ENCODE measurements at places on chromosomes 12 and 14.

DNA sequence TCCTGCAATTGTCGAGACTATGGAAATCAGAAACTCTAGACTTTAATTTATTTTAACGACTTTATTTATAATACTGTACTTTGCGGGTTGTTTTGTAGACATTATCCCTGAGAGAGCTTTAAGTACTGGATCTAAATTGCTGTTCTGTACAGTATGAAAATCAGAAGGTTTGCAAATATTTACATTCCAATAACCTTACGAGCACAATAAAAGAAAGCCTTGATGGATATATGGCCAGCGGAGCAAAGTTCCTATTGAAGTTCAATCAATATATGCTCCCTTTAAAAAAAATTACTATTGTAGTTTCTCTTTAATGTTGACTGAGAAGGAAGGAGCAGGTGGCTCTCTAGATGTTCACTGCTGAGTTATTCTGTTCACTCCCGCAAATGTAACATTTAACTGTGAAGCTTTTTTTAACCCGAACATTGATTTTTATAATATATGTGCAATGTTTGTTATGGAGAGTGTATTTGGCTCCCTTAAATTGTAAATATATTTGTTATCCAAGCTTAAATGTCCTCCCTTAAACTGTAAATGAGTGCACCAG, 235.3 kb downstream of the PLCZ1 start:
- no peak for DNase-seq

- DNase-seq = peak; percentile 81
Observed at GRCh38 chr14:102096569-102097188, 9.8 kb upstream of the HSP90AA1 start.

DNA sequence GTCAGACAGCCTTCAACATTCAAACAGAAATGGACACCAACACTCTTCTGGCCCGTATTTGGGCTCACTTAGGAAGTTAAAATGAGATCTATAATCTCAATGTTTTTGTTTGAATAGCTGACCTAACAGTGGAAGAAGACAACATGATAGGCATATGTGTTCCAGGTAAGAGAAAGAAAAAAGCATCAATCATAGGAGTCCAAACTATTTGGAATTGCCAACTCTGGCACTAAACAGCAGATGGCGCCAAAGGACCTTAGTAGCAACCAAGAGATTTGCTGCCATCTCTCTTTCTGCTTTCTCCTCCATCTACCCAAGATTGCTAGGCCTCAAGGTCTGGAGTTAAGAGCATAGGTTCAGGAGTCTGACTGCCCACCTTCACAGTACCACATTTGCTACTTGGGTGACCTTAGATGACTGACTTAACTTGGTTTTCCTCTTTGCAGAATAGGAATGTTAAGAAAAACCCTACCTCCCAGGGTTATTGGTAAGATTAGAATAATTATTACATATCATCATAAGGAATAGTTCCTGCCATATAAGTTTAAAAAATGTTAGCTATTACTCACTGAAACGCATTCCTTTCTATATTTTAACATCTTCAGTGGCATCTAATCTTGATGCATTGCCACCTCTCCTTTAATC, 30.2 kb downstream of the PEX5 start:
- DNase-seq = peak; percentile 75

DNA sequence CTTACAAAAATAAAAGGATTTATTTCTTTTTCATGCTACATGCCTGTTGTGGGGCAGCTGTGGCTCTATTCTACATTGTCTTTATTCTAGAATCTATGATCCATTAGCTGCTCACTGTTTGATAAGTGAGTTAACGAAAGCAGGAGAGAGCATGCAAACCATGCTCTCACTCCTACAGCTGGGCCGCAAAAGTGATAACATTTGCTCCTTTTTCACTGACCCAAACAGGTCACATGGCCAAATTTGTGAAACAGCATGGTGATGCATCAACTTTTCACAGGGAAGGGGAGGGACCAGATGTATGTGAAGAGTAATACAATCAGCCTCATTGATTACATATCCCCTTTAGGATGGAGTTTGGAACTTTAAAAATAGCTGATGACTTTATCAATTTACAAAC, 456.9 kb upstream of the SYT1 start:
- no peak for DNase-seq

DNA sequence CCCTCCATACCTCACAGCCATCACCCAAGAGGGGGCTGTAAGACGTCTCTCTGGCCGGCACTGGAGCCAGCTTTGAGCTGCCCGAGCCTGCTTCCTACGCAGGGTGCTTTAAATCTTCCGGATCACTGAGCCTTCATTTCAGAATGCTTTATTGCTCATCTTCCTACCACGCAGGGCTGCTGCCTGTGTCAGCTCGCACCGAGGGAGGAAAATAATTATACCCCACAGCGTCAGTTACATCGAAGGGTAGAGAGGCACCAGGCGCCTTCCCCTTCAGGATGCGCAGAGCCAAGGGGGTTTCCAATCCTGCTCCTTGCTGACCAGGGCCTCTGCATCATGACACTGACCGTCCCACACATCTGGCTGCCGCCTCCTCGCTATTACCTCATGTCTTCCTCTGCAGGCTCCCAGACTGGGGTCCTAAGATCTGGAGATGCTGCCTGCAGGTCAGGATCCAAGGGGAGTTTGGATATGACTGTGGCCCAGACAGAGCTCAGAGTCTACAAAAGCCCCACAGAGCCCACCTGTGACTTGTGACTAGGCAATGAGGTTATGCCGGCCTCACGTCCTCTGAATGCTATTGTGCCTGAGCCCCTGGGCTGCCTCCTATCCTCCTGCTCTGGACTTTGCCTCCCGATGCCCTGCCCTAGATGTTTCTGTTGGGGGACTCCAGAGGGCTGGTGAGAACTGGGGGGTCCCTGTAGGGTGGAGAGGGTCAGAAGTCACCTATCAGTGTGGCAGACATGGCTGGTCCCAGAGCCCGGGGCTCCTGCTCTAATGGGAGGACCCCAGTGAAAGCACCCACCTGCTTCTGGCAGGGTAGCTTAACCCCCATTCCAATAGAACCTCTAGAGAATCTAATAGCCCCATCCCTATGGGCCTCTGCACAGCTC, 220.3 kb upstream of the RTL1 start:
- DNase-seq = no peak

GRCh38 chr14:57245941-57246340, 22.8 kb downstream of the EXOC5 start:
- DNase-seq = peak; percentile 64

GRCh38 chr14:62369919-62370560, 607.8 kb downstream of the SNAPC1 start:
- no peak for DNase-seq

DNA sequence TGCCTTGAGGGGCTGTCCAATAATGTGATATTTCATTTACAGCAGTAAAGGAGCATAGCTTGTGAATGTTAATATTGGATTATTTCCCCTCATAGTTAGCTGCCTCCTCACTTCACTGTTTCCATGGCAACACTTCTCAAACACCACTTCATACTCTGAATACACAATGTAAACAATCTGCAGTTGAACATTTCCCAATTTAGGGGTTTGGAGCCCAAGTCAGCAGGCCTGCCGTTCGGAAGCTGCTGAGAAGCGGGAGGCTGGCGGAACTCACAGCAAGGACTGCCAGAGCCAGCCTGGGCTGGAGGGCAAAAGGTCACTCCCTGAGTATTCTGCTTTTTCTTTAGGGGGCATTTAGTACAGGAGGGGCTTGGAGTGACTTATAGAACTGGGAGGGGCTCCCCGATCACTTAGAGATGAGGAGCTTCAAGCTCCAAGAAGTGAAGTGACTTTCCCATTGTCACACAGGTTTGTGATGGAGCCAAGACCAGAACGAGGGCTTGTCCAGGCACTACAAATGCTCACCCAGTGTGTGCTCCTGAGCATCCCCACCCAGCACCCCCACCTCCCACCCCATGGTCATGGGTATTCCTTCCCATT, 12.1 kb upstream of the SLC24A4 start:
- DNase-seq = no peak

GRCh38 chr12:53402871-53403270, 20.8 kb upstream of the AMHR2 start:
- no peak for DNase-seq

GRCh38 chr12:121753844-121754264, 39.6 kb downstream of the RHOF start:
- no peak for DNase-seq

GRCh38 chr14:22900081-22900799, 17.2 kb downstream of the REM2 start:
- DNase-seq = peak; percentile 81

DNA sequence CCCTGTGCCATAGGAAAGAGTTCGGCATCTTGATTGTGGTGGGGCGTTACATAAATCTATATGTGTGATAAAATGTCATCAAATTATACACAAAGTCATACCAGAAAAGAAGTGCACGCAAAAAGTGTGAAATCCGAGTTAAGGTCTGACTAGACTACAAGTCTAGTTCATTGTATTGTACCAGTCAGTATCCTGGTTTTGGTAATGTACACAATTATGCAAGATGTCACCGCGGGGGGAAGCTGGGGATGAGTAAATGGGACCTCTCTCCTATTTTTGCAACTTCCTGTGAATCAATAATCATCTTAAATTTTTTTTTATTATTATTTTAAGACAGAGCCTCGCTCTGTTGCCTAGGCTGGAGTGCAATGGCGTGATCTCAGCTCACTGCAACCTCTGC, 43.2 kb upstream of the BCL11B start:
- DNase-seq = no peak

GRCh38 chr14:21068521-21069387, 1.4 kb upstream of the ARHGEF40 start:
- DNase-seq = peak; percentile 70

GRCh38 chr14:101082436-101083384, 179.2 kb upstream of the RTL1 start:
- DNase-seq = no peak

DNA sequence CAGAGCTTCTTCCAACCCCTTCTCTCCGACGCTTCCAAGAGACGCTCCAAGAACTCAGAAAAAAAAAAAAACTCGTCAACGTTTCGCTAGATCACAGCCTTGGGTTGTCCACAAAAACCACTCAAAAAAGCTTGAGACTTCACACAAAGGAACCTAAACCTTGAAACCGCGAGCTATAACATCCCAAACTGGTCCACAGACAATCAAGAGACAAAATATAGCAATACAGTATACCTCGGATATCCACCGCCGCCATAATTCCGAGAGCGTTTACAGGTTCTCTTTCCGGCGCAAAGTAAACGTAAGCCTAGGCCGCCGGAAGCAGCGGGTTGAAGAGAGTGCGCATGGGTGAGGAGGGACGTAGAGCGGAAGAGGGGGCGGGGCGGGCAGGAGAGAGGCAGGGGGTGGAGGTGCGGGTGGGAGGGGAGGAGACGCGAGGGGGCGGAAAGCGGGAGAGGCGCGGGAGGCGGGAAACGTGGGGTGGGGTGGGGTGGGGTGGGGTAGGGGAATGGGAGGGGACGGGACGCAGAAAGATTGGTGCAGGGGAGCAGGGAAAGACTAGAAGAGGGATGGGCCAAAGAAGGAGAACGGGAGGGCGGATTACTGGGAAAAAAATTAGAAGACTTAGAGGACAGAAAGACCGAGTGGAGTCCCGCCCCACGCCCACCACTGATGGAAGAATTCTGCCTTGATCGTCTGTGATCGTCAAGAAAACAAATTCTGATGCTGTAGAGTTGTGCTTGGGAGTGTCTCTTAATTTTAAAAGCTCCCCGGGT, at the start of gene MED6:
Gene MED6, minus strand, starts transcription at position 274 of the 776 bp plus-strand sequence. Its CDS starts 18 bp downstream, at position 256.
- peak; percentile 93 for DNase-seq

DNA sequence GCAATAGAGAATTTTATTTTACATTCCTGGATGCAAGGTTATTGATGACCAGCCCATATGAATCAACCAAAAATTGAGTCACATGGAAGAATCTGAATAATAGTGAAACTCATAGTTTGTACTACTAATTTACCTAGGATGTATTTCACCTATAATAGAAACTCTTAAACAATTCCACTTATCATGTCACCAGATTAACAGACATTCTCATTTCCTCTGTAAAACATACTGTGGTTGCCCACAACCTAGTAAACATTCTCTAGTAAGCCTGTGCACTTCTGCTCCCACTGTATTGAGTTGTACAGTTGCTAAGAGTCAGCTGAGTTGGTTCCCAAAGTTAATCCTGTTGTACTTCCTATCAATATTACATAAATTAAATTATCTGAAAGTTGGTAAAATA, 196.6 kb upstream of the TMTC1 start:
- no peak for DNase-seq

- no peak for DNase-seq
Observed at GRCh38 chr14:52429451-52429850, 115.3 kb downstream of the PTGER2 start.

GRCh38 chr14:34237677-34238076, 224.4 kb downstream of the SPTSSA start:
- DNase-seq = no peak

DNA sequence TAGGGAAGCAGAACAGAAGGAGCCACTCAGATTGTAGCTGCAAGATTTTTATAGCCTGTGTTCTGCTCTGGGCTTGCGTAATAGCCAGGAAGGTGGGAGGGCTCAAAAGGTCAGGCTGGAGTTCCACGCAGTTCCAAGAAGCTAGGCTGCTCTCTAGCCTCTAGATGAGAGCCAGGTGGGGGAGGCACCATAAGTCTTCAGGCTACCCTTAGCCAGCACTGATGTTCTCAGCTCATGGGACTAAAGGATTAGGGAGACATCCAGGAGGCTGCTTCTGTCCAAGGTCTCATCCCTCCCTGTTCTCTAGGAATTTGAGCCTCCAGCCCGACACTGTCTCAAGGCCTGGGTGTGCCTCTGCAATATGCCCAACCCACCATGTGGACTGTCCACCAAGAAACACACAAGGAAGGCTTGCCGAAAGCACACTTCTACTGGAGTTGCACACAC, 1.7 kb downstream of the LMBR1L start:
- peak; percentile 64 for DNase-seq

- DNase-seq = no peak
Observed at GRCh38 chr12:18443768-18444437, 182.6 kb downstream of the PIK3C2G start.

GRCh38 chr14:70822530-70823185, 13.3 kb upstream of the MAP3K9 start:
- DNase-seq = no peak

DNA sequence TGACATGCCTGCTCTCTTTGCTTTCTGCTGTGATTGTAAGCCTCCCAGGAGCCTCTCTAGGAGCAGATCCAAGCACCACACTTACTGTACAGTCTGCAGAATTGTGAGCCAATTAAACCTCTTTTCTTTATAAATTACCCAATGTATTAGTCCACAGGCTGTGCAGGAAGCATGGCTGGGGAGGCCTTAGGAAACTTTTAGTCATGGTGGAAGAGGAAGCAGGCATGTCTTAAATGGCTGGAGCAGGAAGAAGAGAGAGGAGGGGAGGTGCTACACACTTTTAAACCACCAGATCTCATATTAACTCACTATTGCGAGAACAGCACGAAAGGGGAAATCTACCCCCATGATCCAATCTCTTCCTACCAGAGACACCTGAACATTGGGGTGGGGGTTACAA, 108.9 kb downstream of the DERA start:
- DNase-seq = peak; percentile 14

- DNase-seq = peak; percentile 46
Observed at GRCh38 chr12:3658327-3659163, 94.4 kb downstream of the CRACR2A start.

GRCh38 chr14:76412501-76412900, 36.6 kb downstream of the ESRRB start:
- no peak for DNase-seq

- no peak for DNase-seq
Observed at GRCh38 chr12:112539221-112539620, 120.5 kb downstream of the PTPN11 start.
